ENCODE measurements at places on chromosomes 5 and 9.

GRCh38 chr5:36060420-36060887 is 6.2 kb downstream of the UGT3A2 start:
- DNase-seq, result no peak

GRCh38 chr5:50658246-50658645 is 8.2 kb upstream of the PARP8 start:
- no peak for DNase-seq

DNA sequence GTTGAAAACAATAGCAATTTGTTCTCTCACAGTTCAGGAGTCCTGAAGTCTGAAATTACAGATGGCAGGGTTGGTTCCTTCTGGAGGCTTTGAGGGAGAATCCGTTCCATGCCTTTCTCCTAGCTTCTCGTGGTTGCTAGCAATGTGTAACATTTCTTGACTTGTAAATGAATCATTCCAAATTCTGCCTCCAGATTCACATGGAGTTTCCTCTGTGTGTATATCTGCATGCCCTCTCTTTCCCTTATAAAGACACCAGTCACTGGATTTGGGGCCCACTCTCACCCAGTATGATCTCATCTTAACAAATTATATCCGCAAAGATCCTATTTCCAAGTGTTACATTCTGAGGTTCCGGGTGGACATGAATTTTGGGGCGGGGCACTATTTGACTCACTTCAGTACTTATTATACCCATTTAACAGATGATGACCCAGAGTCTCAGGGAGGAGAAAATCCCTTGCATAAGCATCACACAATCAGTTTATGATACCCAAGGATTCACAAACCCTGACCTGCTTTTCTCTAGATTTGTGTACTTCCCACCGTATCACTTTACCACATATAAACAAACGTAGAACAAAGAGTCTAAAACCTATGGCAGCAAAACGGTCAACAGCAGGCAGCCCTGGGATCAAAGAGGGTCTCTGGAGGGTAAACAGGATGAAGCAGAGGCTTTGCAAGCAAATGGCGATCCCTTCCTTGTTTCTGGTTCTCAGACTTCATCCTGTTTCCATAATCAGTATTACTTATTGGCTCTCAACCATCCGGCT is 93.7 kb downstream of the C9orf152 start:
- DNase-seq, result no peak

- DNase-seq, result no peak
Measured at GRCh38 chr9:70398145-70398556, 16.3 kb downstream of the KLF9 start.

GRCh38 chr5:81021486-81021885 is 61.3 kb downstream of the RASGRF2 start:
- no peak for DNase-seq

GRCh38 chr5:171310819-171311321 is 1.8 kb downstream of the TLX3 start:
- no peak for DNase-seq

DNA sequence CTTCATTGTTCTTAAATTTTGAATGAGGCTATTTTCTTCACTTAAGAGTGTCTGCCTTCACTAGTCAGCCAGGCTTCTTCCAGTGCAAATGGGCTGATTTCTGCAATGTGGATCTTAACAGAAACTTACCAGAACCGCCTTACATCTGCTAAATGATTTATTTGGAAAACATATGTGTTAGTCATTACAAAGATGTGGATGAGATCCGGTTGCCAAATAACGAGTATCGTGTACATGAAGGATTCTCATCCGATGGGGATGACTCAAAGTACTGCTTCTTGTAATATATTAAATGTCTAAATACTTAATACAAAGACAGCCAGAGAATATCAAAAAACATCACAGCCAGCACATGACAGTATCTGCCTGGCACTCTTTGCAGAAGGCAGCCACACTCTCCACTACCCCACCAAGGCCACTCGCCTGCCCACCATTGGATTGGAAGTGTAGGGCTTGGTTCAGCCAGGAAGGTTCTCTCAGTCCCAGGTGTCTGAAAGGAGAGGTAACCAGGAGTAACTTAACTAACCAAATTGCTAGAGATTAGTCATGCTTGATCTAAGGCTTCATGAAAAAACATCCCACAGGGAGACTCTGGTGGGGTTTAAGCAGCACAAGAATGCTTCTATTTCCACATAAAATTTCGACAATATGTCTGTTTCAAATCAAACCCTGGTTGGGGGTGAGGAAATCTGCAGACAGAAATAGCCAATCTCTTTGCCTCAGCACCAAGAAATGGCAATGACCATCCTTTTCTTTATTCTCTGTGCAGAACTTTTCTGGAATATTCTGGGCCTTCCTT is 174.8 kb downstream of the GADD45G start:
- DNase-seq, result no peak

DNA sequence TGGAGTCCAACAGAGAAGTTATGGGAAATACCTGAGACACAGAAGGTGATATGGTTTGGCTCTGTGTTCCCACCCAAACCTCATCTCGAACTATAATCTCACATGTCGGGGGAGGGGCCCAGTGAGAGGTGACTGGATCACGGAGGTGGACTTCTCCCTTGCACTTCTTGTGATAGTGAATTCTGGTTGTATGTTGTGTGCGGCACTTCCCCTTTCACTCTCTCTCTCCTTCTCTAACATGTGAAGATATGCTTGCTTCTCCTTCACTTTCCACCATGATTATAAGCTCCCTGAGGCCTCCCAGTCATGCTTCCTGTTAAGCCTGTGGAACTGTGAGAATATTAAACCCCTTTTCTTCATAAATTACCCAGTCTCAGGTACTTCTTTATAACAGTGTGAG is 96.1 kb downstream of the TMEM232 start:
- no peak for DNase-seq

DNA sequence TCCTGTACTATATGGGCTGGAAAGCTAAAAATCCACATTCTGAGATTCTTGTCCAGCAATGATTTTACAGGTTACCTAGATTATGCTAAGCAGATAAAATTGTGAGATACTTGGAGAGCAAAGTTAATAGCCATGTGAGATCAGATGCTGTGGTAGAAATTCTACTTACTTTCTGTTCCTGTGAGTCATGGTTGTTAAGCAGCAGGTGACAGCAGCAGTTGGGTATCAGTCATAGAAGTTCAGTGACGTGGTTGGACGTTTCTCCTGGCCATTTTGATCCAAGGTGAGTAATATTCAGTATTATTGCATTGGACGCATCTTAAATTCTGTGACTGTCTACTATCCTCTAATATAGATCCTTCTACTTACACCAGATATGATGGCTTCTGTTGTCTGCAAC is 524.5 kb downstream of the TMEM38B start:
- no peak for DNase-seq

GRCh38 chr5:55191165-55191564 is 18.2 kb upstream of the CDC20B start:
- no peak for DNase-seq

- DNase-seq, result no peak
Measured at GRCh38 chr5:110917161-110917875, 154.2 kb upstream of the TSLP start.

DNA sequence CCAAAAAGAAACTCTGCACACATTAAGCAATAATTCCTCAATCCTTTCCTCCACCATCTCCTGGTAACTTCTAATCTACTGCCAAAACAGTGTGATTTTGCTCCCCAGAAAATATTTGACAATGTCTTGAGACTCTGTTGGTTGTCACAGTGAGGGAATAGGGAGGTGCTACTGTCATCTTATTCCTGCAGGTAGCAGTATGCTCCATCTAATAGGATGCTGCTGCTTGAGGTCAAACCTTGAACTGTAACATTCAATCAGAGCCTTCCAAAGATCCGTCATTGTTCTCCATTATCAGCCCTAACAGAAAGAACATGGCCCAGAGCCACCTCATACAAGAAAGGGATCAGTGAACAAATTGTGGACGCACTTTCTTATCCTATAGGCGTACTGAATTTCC is 514.7 kb upstream of the GRIN3A start:
- no peak for DNase-seq

- DNase-seq, result no peak
Measured at GRCh38 chr9:21096172-21096900, 18.6 kb upstream of the IFNB1 start.

DNA sequence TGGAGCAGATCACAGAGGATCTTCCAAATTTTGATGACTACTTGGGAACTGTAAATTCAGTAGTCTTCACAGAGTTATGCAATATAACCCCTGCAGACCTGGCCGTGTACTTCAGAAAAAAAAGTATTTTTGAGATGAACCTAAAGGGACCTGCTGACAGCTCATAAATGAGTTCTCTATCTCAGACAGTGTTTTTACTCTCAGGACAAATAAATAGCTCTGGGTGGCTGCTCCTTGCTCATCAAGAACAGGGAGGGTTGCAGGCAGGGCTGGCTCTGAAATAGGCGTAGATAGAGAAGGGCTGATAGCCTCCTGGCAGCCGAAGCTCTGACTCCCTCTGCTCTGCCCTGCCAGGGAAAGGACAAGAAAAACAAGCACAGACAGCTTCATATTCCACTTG is 64.8 kb downstream of the PLAC8L1 start:
- no peak for DNase-seq

- no peak for DNase-seq
Measured at GRCh38 chr9:22813529-22813928, 366.9 kb downstream of the DMRTA1 start.

DNA sequence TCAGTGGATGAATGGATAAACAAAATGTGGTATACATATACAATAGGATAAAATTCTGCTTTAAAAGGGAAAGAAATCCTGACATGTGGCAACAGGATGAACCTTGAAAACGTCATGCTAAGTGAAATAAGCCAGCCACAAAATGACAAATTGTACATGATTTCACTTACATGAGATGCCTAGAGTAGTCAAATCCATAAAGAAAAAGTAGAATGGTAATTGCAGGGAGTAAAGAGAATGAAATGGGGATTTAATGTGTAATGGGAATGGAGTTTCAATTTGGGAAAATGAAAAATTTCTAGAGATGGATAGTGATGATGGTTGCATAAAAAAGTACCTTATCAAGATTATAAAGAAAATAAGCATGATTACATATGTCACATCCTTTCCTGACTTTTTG is 1489.2 kb upstream of the C9orf72 start:
- DNase-seq, result no peak

GRCh38 chr5:39116344-39117170 is 42.4 kb upstream of the RICTOR start:
- no peak for DNase-seq

DNA sequence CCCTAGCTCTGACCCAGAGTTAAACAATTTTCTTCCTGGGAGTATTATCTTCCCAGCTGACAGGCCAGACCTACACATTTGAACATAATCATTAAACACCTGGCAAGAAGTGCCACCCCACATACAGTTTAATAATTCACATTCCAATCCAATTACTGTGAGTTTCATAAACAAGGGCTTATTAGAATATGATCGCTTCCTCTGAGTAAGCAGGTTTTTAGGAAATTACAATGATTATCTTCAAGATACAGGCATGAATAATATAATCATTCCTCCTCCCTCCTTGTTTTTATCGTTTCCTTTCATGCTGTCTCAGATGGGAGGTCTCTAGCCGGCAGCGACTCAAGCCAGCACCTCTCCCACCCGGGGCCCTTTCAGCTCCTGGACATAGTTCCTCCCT is 15.8 kb upstream of the KIF4B start:
- no peak for DNase-seq

- DNase-seq, result no peak
Measured at GRCh38 chr5:149837680-149838269, 106.8 kb downstream of the PDE6A start.

GRCh38 chr5:107769519-107769918 is 98.8 kb upstream of the EFNA5 start:
- no peak for DNase-seq

- DNase-seq, result no peak
Measured at GRCh38 chr5:2901511-2901910, 150.0 kb upstream of the IRX2 start.

GRCh38 chr5:127439644-127440043 is 77.8 kb upstream of the PRRC1 start:
- DNase-seq, result no peak

GRCh38 chr9:35914301-35914807 is 5.1 kb downstream of the SPAAR start:
- no peak for DNase-seq

GRCh38 chr5:167949435-167949834 is 342.0 kb upstream of the WWC1 start:
- no peak for DNase-seq

GRCh38 chr9:11992866-11993265 is 700.3 kb upstream of the TYRP1 start:
- no peak for DNase-seq

- no peak for DNase-seq
Measured at GRCh38 chr5:84168841-84169240, 215.8 kb downstream of the EDIL3 start.

- DNase-seq, result no peak
Measured at GRCh38 chr9:2276296-2276695, 261.1 kb downstream of the SMARCA2 start.

DNA sequence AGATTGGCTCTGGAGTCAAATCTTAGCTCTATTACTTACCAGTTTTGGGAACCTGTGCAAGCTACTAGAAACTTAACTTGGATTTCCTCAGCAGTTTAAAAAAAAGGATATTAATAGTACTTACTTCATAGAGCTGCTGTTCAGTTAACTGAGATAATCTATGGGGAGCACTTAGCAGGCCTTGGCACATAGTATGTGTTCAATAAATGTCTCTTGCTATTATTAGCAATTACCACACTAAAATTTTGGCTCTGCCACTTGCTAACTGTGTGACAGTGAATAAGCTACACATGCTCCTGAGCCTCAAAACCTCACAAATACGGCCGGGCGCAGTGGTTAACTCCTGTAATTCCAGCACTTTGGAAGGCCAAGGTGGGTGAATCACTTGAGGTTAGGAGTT is 55.9 kb downstream of the CDK5RAP2 start:
- DNase-seq, result no peak

GRCh38 chr5:34538026-34538672 is 118.0 kb upstream of the RAI14 start:
- DNase-seq, result no peak

- no peak for DNase-seq
Measured at GRCh38 chr9:36768677-36769076, 196.0 kb downstream of the MELK start.

- DNase-seq, result no peak
Measured at GRCh38 chr9:5578698-5579085, 50.2 kb upstream of the RIC1 start.

DNA sequence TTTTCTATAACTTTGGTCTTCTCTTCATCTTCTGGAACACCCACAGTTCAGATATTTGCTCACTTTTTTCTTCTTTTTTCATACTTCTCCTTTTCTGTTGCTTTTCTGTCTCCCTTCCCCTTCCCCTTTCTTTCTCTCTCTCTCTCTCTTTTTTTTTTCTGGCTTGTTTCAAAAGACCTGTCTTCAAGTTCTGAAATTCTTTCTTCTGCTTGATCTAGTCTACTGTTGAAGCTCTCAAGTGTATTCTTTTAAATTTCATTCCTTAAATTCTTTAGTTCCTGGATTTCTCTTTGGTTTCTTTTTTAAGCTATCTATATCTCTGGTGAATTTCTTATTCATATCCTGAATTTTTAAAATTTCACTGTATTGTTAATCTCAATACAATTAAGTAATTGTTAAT is 11.2 kb downstream of the ALG2 start:
- DNase-seq, result no peak

Data from NCI-H2081 treated with DMSO at 0.1 percent for 48 hours (cell line).